ENCODE measurements at places on chromosomes 3 and 15. TPM values are rescaled to one million over a fixed set of nuclear protein-coding genes. Genes with fewer than 3 reads are reported as not detected.

DNA sequence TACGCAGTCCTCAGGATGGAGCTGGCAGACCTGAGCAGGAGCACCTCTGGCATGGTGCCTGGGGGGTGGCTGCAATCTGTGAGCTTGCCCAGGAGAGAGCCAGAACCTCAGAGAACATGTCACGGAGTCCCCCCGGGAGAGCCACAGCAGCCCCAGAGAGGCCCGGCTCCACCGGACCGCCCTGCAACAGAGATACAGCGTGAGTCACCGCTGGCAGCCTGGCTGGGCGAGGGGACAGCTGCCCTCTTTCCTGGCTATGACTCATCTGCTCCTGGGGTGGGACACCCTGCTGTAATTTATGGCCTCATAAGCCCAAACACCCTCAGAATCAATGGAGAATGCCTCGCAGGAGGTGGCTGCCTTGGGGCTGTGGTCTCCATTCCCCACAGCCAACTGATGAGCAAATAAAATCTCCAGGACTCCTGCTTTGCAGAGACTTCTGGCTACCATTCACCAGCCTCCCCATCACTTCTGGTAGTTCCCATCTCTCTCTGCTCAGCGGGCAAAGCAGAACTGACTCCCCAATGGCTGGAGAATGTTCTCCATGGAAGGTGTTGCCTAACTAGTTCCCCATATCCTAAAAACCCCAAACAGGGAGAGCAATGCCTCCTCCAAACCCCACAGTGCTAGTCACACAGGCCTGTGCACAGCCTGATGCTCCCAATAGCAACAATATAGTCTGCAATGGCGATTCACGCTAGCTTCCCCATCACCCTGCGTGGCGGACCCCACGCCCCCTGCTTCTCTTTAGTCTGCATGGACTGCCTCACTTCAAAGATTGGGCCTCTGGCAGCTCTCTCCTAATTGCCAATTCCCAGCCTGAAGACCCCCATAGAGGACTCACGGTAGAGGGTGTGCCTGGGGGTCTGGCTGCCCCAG is 21.6 kb downstream of the ACSBG1 start:
- no peaks in the 10 kb centered on the region for H3K36me3 ChIP-seq
- H3K27ac ChIP-seq = no peak overlapping the region
- H3K27me3 ChIP-seq = no peaks in the 10 kb centered on the region
- H3K4me1 ChIP-seq = peaks cover 10% of the 10 kb centered on the region
- H3K4me3 ChIP-seq = no peak overlapping the region

The CHD2 gene
- 90.2 TPM for total RNA-seq

The ZNF445 gene
- total RNA-seq = 8.7 TPM

- no peaks in the 10 kb centered on the region for H3K4me1 ChIP-seq
- DNase-seq = no peak
- no peak overlapping the region for H3K27ac ChIP-seq
- H3K4me3 ChIP-seq = no peak overlapping the region
Observed at GRCh38 chr3:110133971-110134370, 796.6 kb upstream of the DPPA4 start.

All from liver (tissue), 10 donors.